ENCODE measurements at places on chromosomes 11 and 22.

DNA sequence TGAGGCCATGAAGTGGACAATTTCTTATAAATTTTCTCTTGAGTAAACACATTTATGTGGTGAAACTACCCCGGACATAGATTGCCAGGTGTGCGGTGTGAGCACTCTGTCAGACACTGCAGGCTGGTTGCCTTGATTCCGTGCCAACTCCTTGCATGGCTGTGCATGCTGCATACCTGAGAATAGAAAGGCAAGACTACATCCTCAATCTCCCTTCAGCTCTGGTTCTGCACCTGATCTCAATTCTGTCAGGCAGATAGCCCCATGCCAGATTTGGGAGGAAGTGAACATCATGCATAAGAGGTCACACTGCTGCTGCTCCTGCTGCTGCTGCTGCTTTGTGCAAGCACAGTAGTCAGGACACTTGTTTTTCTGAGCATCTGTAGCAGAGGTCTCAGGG is 42.5 kb upstream of the DEUP1 start:
- DNase-seq = no peak

DNA sequence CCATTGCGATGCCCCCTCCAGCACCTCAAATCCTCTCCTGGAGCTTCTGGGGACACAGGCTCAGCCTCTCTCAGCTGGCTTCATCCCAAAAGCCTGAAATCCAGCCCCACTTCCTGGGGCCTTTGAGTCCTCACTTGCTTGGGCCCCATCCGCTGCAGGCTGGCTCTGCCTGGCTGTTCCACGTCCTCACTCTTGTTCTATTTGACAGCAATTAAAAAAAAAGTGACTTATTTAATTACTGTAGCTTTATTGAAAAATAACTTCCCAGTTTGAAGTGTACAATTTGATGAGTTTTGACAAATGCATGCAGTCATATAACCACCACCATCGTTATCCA is 27.2 kb downstream of the PARVG start:
- no peak for DNase-seq

DNA sequence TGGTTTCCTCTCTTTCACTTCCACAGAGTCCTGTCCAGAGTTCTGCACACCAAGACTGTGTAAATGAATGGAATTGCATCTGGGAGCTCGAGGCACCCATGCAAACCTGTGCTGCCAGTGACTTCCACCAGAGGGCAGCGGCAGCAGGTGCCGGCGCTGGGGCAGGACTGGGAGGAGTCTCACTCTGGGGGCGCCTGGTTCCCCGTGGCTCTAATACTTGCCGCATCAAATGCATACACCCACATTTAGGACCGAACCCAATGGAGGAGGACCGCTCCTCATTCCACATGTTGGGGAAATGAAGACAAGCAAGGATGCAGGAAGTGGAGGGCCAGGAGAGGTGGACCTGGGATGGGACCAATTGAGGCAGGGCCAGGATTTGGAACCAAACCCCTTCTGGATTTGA is 1.1 kb upstream of the CD6 start:
- DNase-seq = no peak

DNA sequence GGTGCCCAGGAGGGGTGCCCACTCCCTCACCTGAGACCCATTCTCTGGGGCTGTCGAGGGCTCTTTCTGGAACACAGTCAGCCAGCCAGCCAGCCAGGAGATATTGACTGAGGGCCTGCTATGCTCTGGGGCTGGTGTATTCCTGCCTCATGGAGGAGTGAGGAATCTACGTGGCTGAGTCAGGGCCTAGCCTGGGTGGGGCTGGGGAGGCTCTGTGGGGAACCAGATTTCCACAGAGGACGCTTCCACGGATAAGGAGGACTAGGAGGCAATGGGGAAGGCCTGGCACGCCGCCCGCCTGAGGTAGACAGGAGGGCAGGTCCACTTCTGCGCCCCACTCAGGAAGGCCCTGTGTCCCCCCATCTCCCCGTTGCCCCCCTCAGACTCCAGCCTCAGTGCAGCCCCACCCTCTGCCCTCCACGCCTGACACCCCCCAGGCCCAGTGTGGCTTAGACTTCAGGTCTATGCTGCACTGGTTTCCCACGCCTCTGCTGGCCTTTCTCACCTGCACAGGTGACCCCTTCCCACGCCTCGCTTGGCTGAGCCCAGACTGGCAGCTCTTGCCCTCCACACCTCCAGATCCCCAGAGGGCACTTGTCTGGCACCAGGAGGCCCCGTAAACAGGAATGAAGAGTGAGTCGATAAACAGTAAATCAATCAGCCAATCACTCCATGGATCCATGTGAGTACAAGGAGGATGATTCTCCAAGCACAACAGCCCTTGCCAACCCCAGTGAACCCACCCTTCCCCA is 37.5 kb downstream of the MACROD1 start:
- DNase-seq = no peak

DNA sequence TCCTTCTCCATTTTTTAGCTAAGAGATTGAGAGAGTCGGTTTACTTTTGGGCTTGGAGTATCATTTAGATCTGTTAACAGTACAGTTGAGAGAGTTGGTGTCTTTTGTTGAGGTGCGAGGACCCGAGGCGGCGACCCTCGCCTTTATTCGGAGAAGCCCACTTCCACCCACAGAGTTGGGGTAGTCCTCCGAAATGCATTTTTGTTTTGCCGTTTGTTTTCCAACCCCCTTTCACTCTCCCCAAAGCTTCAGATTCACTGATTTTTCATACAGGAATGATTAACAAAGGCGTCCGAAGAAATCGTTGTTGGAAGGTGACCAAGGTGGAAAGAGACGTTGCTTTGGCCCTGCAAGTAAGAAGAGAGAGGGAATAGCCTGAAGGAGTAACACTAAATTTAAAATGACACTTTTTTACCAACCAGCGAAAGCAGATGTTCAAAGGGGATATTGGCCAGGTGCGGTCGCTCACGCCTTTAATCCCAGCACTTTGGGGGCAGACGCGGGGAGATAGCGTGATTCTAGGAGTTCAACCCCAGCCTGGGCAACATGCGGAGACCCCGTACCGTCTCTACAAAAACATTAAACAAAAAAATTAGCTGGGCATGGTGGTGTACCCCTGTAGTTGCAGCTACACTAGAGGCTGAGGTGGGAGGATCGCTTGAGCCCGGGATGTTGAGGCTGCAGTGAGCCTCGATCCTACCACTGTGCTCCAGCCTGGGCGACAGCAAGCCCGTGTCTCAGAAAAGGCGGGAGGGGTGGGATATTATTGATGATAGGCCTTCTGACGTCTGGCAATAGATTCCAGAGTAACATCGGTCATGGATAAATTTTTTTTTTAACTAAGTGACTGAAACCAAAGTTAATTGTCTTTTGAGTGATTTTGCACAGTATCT is 899 bp upstream of the RAB30 start:
- no peak for DNase-seq

DNA sequence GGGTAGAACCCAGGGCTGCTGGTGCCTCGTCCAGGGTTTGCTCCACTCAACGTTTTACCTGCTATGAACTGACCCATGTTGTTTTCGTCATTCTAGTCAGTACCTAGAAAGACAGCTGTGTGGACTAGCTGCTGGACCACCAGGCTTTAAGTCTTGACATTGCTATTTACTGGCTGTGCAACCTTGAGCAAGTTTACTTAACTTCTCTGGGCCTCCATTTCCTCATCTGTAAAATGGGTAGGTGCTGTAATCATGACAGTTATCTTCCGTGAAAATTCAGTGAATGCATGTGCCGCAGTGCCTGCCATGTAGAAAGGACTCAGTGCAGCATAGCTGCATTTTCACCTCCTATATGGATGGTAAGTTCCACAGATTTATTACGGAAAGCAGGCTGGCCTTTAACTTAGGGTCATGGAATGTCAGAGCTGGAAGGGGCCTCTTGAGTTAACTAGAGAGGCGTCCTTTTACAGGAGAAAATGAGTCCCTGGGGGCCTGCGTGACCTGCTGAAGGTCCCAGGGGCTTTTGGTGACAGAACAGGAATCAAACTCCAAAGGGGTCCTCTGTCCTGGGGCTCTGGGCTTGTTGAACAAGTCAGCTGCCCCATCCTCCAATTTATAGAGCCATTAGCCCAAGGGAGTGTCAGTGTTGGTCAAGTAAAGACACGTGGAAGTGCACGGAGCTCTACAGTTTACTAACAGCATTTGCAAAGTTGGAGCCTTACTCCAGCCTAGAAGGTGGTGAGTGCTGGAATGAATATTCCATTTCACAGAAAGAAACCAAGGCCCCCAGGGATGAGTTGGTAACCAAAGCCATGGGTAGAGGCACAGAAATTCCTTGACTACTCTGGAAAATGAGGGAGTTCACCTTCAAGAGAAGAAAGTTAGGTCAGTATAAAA is 12.0 kb upstream of the MALAT1 start:
- DNase-seq = no peak

DNA sequence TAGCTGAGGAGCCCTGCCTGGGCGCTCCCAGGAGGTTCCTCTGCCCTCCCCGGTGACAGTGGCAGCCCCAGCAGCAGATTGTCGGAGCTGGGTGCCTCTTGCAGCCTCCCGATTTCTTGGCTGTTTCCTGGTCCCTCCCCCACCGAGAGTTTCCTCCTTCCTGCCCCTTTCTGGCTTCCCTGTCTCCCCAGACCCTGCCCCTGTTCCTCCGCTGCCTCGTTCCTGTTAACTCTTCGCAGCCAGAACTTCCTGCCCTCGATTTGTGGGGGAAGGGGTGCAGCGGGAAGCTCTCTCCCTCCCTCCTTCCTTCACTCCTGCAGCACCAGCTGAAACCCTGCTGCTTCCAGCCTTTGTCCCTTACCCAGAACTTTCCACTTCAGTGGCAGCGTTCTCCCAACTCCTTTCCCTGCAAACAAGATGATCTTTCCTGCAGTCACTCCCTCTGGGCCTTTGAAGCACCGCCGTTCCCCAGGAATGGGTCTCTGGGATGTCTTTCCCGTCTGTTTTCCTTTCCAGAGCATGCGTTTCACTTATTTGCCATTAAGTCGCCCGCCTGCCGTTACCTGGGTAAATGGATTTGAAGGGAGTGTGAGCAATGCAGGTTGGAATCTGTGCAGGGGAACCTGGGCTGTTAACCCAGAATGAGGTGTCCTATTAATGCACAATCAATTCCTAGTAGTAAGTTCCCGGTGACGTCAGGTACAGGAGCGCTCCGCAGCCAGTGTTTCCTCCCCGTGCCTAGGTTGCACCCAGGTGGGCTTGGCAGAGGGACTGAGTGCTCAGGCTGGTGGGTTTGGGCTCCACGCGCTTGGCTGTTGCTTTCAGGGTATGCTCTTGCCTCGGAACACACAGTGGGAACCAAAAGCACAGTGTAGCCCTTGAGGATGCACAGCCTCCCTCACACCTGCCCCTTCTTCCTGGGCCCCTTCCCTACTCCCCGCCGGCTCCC is 4.3 kb downstream of the GRK2 start:
- peak; percentile 34 for DNase-seq

DNA sequence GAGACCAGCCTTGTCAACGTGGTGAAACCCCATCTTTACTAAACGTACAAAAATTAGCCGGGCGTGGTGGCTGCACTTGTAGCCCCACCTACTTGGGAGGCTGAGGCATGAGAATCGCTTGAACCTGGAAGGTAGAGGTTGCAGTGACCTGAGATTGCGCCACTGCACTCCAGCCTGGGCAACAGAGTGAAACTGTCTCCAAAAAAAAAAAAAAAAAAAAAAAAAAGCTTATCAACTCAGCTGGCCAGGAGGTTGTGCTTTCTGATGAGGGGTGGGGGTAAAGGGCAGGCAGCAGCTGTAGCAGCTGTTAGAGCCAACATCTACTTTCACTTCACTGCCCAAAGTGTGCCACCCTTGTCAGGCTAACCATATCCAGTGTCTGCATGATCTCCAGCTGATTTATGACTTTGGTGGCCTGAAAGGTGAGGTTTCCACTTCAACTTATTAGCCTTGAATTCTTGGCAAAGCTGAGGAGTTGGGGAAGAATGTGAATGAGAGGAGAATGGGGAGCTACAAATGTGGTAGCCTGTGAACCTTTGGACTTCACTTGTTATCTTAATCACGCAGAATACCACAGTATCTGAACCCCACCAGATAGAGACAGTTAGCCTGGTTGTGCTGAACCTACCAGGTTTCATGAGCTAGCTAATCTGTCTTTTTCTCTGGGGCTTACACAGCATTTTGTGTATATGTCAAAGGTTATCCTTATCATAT is 19.6 kb downstream of the RNF121 start:
- no peak for DNase-seq

GRCh38 chr11:504053-504993 is 2.7 kb downstream of the RNH1 start:
- peak; percentile 51 for DNase-seq

DNA sequence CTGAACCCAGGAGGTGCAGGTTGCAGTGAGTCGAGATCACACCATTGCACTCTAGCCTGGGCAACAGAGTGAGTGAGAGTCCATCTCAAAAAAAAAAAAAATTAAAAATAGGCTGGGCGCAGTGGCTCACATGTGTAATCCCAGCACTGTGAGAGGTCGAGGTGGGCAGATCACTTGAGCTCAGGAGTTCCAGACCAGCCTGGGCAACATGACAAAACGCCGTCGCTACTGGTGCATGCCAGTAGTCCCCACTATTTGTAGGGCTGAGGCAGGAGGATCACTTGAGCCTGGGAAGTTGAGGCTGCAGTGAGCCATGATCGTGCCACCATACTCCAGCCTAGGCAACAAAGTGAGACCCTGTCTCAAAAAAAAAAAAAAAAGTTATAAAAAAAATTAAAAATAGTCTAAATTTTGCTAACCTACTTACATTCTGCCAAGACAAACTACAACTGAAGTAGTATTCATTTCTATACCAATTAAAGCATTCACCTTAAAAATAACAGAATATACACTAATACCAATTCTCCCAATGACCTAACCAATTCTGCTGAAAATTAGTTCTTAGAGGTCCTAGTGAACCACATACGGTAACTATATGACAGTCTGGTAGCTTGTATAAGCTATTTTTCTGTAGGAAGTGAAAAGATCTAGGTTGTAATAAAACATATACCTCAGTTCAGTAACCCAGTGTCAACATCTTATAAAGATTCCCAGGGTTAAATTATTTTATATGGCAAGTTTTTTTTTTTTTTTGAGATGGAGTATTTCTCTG is 7.1 kb downstream of the DDX6 start:
- no peak for DNase-seq

GRCh38 chr11:33889296-33889695 is 2.6 kb downstream of the LMO2 start:
- DNase-seq = no peak

- DNase-seq = peak; percentile 59
Measured at GRCh38 chr11:47565340-47566148, at the start of gene PTPMT1. Gene PTPMT1, plus strand, starts transcription at chr11:47565599. Its CDS starts 24 bp downstream, at chr11:47565623.

DNA sequence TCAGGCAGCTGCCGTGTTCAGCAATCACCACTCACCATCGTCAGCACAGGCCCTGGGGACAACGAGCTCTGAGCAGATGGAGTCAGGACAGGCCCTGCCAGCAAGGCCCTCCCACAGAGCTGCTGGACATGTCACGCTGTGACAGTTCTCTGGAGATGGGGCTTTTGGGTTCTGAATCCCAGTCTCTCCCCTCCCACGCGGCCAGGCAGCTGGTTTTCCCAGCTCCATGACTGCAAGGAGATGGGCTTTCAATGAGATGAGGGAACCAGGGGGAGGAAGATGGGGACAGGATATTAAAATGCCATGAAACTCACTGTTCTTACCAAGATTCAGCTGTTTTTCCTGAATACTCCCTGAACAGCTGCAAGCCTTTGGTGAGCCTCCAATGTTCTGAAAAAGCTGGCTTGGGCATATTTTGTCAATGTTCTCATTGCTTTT is 305.9 kb downstream of the BRD1 start:
- no peak for DNase-seq
